ENCODE measurements at places on chromosomes 12 and 14.
A peak's percentile ranks its signal among the peaks of the same experiment; 100 is the strongest.

DNA sequence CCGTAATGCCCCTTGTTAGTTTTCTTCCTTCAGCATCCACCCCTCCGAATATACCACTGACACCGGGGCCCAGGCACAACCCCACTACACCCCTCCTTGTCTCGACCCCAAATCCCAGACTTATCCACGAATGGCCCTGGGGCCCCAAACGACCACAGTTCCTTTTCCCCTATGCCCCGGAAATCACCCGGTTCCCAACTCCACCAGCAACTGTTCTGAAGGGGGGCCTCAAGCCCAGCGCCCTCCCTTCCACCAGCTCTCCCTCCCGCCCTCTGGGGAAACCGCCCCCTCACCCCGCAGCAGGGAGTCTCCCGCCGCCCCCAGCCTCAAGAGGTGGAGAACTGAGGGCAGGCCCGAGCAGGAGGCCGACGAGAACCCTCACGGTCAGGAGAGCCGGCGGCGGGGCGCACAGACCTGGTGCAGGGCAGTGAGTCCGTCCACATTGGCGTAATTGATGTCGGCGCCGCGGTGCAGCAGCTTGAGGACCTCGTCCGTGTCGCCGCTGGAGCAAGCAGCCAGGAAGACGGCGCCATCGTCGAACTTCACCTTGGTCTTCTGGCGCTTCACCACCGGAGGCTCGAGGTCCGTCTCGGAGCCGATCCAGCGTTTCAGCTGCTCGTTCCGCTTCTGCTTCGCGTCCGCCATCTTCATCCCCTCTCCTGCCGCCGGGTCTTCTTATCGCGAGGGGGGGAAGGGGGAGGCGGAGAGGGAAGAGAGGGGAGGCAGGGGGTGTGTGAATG lies 446 bp downstream of the PPP1R12A start:
- DNase-seq: peak; percentile 48

DNA sequence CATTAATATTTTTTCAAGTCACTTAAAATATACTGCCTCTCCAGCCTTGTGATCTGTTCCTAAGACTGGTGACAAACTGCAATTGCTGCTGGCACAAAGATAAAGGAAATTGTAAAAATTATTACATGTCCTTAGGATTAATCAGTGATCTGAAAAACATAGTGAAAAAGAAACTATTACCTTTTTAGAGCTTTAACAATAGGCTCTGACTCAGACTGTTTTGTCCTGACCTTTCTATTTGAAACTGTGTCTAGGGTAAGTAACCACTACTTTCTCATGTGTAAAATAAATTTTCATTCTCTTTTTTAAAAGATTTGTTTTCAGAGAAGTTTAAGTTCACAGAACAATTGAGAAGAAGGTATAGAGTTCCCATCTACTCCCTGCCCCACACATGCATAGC lies 80.4 kb upstream of the CLEC14A start:
- DNase-seq: no peak

DNA sequence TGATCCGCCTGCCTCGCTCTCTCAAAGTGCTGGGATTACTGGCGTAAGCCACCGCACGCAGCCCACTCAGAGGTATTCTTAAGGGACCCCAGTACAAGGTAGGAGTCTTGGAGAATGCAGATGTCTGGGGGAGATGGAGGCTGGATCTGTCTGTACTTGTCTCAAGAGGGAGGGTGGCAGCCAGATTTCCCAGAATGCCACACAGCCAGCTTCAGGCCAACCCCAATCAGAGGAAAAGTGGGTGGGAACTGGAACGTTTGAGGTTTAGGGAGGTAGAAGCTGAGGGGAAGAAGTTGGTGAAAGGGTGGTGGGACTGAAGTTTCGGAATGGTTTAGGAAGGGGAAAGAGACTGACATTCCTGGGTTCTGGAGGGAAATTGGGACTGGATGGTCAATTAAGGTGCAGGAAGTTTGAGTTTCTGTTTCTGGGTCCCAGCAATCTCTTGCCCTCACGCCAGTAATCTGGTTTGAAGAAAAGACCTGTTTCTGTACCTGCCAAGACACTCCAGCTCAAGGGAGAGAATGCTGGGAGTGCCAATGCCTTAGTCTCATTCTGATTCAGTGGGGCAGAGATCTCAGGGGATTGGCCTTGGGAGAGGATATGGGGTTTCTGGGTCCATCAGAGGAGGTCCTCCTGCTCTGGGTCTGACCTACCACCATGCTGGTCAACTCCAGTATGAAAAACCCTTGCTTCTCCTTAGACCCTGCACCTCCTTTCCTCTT lies 8.1 kb upstream of the ZNF385A start:
- DNase-seq: no peak

DNA sequence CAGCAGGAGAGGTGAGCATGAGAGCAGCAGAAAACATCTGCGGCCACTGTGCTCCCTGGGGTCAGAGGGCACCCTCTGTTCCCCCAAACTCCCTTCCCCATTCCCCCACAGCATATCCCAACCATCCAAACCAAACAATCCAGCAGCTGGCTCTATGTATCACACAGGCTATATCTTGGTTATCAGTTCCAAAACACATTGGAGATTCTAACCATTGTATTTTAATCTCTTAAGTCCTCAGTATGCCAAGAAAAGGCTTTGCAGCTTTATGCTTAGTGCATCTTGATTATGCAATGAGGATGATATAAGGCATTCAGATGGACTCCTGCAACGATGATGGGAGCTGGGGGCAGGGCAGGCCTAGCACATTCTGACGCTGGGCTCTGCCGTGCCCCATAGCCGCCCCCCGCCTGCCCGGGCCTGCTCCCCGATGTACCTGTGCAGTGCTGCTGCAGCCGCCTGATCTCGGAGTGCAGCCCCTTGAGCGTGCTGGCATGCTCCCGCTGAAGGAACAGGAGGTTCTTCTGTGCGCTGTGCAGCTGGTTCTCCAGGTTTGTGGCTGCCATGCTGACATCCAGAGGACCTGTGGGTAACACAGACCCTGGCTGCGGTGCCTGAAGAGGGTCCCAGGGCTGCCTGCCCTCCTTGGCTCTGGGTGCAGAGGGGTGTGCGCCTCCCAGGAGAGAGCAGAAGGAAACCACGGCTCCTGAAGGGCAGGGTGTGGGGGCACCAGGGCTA lies 29.6 kb downstream of the CCDC92 start:
- no peak for DNase-seq

GRCh38 chr14:52090936-52091335 lies 22.1 kb upstream of the NID2 start:
- no peak for DNase-seq

DNA sequence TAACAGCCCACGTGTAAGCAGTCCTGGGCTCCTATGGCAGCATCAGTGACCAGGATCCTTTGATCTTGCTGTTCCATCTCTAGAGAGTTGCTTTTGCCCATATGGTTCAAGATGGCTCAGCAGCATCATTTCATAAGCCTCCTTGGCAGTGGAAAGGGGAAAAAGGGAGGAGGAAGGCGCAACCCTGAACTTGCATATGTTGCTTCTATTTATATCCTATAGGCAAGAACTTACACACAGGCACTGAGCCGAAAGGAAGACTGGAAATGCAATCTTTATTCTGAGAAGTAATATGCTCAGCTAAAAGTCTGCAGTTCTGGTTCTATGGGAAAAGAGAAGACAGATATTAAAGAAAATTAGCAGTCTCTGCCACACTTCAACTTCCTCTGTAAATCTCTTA lies 167.7 kb upstream of the PLXNC1 start:
- no peak for DNase-seq

DNA sequence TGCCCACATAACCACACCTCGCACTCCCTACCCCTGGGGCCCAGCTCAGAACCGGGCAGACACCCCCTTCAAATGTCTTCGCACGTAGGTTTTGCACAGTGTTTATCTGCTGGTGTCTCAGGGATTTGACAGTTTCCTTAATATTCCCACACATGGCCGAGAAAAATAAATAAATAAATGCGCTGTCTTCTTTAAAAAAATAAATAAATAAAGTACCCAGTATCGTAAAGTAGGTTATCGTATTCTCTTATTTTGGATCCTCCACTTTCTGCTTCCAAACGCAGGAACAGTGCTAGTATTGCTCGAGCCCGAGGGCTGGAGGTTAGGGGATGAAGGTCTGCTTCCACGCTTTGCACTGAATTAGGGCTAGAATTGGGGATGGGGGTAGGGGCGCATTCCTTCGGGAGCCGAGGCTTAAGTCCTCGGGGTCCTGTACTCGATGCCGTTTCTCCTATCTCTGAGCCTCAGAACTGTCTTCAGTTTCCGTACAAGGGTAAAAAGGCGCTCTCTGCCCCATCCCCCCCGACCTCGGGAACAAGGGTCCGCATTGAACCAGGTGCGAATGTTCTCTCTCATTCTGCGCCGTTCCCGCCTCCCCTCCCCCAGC lies 710 bp upstream of the FOS start:
- DNase-seq: no peak

- DNase-seq: no peak
These were observed 78.7 kb downstream of the HECTD1 start for GRCh38 chr14:31128601-31129526.

- DNase-seq: no peak
These were observed 10.5 kb downstream of the PRPF40B start for GRCh38 chr12:49633703-49634345.

DNA sequence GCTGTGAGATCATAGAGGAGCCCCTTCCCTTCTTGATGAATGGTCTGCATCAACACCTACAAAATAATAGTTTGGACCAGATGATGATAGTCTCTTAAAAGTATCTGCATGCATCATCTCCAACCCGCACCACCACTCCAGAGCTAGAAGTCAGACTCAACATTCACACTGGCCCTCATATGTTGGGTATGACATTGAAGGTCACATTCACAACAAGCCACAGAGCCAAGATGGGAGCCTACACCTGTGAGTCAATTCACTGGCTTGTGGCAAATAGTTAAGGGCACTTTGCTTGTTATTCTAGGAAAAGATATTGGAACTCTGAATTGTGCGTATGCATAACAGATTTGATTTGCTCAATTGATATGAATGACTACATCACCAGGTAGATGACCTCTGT lies 1197.9 kb downstream of the VRK1 start:
- DNase-seq: no peak

DNA sequence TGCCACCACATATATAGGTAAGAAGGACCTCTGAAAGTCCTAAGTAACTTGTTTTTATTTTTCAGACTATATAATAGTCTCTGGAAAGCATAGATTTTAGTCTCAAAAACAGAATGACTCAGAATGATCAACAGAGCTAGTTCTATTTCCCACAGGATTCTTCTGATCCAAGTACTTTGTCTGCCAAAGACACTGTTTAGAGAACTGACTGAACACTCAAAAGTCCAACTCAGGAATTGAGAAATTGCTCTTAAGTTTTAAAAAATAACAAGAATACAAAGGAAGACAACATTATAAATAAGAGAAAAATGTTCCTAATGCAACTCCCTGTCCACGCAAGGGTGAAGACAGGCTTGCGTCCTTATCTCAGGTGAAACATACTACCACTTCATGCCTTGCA lies 29.0 kb downstream of the LGMN start:
- no peak for DNase-seq

- peak; percentile 69 for DNase-seq
These were observed 39.3 kb downstream of the CCDC177 start for GRCh38 chr14:69535230-69535848.

GRCh38 chr14:68899033-68899603 lies 80.0 kb downstream of the ACTN1 start:
- no peak for DNase-seq

DNA sequence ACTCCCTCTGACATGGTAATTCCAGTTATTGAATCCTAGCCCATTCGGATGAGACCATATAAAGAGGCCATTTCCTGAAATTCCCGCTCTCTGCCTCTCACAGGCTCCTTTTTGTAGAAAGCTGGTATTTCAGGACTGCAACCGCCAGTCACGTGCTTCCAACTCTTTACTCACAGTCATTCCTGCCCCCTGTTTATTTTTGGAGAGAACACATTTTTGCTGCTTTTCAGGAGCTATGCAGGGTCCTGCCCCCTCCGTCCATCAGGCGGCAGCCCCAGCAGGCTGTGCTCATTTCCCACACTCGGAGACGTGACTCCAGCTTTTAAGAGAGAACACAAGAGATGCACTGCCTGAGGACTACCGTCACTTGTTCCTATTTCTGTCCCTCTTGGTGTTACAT lies 26.8 kb downstream of the IFT43 start:
- DNase-seq: no peak

GRCh38 chr14:103023881-103024473 lies 33.4 kb downstream of the CDC42BPB start:
- no peak for DNase-seq

GRCh38 chr12:78864870-78865463 lies 393 bp downstream of the SYT1 start:
- DNase-seq: no peak

DNA sequence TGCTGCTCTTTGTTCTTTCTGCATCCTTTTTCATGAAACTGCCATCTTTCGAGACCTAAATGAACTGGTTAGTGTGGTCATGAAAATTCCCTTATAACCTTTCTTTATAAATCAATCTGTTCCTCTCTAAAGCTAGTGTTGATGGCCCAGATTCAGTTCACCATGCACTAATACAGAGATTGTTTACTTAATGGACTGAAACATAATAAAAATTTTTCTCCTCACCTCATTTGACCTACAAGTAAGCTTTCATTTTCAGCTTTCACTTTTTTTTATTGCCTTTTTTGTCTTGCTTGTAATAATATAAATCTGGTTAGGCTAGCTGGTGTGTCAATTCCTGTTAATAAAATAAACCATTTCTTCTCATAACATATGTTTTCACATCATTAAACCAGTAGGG lies 183.8 kb downstream of the CCDC59 start:
- peak; percentile 40 for DNase-seq

- peak; percentile 39 for DNase-seq
These were observed 20.9 kb upstream of the ANO2 start for GRCh38 chr12:5965950-5966383.

- DNase-seq: no peak
These were observed 151.6 kb downstream of the FOXA1 start for GRCh38 chr14:37443461-37443860.

GRCh38 chr12:49893753-49894750 lies 9.6 kb downstream of the FAIM2 start:
- DNase-seq: no peak

GRCh38 chr12:98405805-98406366 lies 109.5 kb upstream of the TMPO start:
- DNase-seq: no peak

GRCh38 chr14:24840204-24840893 lies 206.4 kb upstream of the GZMB start:
- no peak for DNase-seq

DNA sequence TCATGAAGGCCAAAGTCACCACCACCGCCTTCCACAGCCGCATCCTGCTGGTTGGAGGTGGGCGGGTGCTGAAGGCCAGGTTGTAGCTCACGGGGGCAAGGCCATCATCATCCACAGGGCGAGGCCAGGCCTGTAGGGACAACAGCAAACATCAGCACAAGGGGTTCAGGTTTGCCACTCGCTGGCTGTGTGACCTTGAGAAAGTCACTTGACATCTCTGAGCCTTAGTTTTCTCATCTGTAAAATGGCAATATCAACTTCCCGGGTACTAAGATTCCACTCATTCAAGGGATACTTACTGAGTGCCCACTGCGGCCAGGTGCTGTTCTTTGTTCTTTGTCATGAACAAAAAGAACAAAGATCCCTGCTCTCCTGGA lies 6.1 kb downstream of the ABCB9 start:
- DNase-seq: no peak

DNA sequence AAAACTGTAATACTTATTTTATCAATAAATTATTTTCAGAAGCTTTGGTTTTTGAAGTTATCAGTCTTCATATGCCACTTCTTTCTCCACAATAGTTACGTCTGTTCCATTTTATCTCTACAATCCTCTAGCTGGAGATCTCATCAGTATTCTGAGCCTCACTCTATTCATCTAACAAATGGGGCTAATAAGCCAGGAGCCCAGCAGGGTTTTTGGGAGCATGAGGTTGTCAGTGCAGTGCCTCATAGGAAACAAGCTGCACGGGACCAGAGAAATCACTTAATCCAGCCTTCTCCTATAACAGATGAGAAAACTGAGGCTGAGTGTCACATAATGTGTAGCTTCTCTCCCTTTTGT lies 501.9 kb upstream of the RGS6 start:
- no peak for DNase-seq

GRCh38 chr12:49652921-49653520 lies 29.7 kb downstream of the PRPF40B start:
- no peak for DNase-seq
